ENCODE measurements at places on chromosomes 11 and 22. TPM values are rescaled to one million over a fixed set of nuclear protein-coding genes. Genes with fewer than 3 reads are reported as not detected.

DNA sequence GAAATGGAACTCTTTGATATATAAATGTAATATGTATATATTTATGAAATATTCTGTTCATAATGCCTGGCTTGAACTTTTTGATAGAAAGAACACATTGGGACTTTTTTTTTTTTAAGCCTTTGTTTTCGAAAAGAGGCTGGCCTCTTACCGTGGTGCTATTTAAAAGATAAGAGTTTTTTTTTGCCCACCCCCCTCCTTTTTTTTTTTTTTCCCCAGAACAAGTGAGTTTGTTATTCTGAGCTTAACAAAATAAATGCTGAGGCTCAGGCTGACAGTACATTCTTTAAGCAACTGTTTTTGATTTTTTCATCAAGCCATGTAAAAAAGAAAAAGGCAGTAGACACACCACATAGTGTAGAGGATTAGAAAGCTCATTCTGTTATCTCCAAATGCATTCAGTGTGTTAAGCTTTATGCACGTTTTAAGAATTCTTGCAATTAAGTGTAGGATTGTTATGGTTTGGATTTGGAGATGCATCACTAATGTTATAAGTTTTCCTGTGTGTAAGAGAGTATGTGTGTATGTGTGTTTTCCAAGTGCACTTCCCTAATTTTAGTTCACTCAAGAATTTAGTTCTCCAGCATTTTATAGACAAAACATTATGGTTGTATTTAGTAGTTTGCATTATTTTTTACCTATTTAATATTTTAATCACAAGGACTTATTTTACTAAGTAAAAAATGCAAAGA is 12.0 kb downstream of the PDHX start:
- no peak overlapping the region for H3K27ac ChIP-seq
- no peaks in the 10 kb centered on the region for H3K27me3 ChIP-seq
- H3K36me3 ChIP-seq: no peaks in the 10 kb centered on the region
- H3K4me1 ChIP-seq: peaks cover 6% of the 10 kb centered on the region

- no peak for DNase-seq
- H3K4me1 ChIP-seq: no peaks in the 10 kb centered on the region
- no peak overlapping the region for H3K4me3 ChIP-seq
Observed at GRCh38 chr22:17897858-17898257, 123.6 kb upstream of the BID start.

- DNase-seq: no peak
- no peaks in the 10 kb centered on the region for H3K36me3 ChIP-seq
- no peaks in the 10 kb centered on the region for H3K27me3 ChIP-seq
- H3K27ac ChIP-seq: no peak overlapping the region
- no peak overlapping the region for H3K4me3 ChIP-seq
Observed at GRCh38 chr11:38927993-38928392, 2330.0 kb upstream of the RAG2 start.

DNA sequence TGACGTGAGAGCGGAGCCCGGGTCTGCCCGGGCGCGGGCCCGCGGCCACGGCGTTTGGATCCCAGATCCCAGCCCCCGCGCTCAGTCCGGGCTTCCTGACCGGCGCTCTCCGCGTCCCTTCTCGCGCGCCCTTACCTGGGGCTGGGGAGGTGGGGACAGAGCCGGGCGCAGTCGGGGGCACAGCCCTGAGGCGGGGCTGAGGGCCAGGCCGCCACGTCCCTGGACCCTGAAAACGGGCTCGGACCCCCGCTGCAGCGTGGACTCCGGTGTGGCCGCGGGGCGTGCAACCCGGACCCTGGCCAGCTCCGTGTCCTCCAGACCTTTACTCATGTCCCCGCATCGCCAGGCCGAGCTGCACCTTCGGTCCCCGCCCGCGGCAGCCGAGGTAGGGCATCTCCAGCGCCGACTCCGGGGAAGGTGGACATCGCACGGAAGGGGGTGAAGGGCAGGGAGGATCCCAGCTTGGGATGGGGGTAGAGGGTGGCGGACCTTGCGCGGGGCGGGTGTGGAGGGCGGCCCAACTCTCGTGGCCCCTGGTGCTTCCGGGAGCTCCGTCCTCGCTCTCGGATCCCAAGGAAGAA is 9.9 kb upstream of the AIFM3 start:
- DNase-seq: no peak
- peak overlapping the region; percentile 60 for H3K4me3 ChIP-seq
- no peaks in the 10 kb centered on the region for H3K4me1 ChIP-seq
- peaks cover 2% of the 10 kb centered on the region for H3K36me3 ChIP-seq
- H3K27me3 ChIP-seq: no peaks in the 10 kb centered on the region
- no peak overlapping the region for H3K27ac ChIP-seq

- H3K27me3 ChIP-seq: no peaks in the 10 kb centered on the region
- no peaks in the 10 kb centered on the region for H3K36me3 ChIP-seq
- H3K27ac ChIP-seq: no peak overlapping the region
- H3K4me1 ChIP-seq: no peaks in the 10 kb centered on the region
Observed at GRCh38 chr22:35489239-35489638, 51.4 kb upstream of the RASD2 start.

DNA sequence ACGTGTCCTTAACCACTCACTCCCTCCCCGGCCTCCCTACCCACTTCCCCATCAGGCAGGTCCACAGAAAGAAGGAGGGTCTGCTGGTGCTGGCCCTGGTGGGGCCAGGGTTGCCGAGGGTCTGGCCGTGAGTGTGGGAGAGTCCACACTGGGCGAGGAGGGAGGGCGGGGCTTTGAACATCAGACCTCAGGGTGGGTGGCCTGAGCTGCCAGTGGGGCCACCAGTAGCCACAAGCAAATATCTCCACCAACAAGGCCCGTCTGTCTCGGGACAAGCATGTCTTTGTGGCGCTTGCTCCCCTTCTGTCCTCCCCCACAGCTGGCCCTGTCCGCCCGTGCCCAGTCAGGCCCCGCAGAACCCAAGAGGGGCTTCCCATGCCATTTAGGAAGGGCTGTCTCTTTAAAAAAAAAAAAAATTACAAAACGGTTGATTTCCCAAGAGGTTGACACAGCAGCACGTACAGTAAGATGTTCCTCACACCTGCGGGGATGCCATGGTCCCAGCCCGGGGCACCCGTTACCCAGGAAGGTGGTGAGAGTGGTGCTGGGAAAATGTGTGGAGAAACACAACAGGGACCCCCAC is 17.7 kb upstream of the TALDO1 start:
- no peak for DNase-seq
- H3K27me3 ChIP-seq: peaks cover 6% of the 10 kb centered on the region
- peaks cover 16% of the 10 kb centered on the region for H3K4me1 ChIP-seq
- no peaks in the 10 kb centered on the region for H3K36me3 ChIP-seq
- no peak overlapping the region for H3K4me3 ChIP-seq
- no peak overlapping the region for H3K27ac ChIP-seq

GRCh38 chr11:20367313-20367948 is 3.9 kb downstream of the HTATIP2 start:
- H3K4me3 ChIP-seq: no peak overlapping the region
- H3K27me3 ChIP-seq: no peaks in the 10 kb centered on the region
- DNase-seq: peak; percentile 92
- no peaks in the 10 kb centered on the region for H3K36me3 ChIP-seq
- peak overlapping the region; percentile 75 for H3K27ac ChIP-seq

GRCh38 chr11:34433899-34434298 is 4.8 kb upstream of the CAT start:
- DNase-seq: no peak
- no peaks in the 10 kb centered on the region for H3K4me1 ChIP-seq
- no peaks in the 10 kb centered on the region for H3K27me3 ChIP-seq
- H3K27ac ChIP-seq: no peak overlapping the region

- H3K27ac ChIP-seq: no peak overlapping the region
- DNase-seq: peak; percentile 9
- no peaks in the 10 kb centered on the region for H3K27me3 ChIP-seq
- H3K4me3 ChIP-seq: no peak overlapping the region
- H3K36me3 ChIP-seq: no peaks in the 10 kb centered on the region
Observed at GRCh38 chr11:37558619-37559210, 960.7 kb upstream of the RAG2 start.

GRCh38 chr11:16125796-16126195 is 230.6 kb downstream of the SOX6 start:
- no peaks in the 10 kb centered on the region for H3K4me1 ChIP-seq
- DNase-seq: no peak
- no peaks in the 10 kb centered on the region for H3K36me3 ChIP-seq
- H3K27ac ChIP-seq: no peak overlapping the region
- H3K4me3 ChIP-seq: no peak overlapping the region
- no peaks in the 10 kb centered on the region for H3K27me3 ChIP-seq

DNA sequence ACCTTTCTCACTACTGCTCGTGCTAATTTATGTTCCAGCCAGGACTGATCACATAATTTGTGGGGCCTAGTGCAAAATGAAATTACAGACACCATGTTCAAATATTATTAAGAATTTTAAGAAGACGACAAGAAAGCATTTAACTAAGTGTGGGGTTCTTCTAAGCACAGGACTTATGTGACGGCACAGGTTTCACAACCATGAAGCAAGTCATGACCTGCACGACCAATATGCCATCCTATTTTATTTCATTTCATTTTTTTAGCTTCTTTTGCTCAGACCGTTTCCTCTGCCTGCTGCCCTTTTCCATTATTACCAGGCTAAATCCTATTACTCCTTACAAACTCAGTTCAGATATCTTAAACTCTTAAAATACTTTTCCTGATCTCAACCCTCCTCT is 462.5 kb downstream of the AASDHPPT start:
- no peaks in the 10 kb centered on the region for H3K27me3 ChIP-seq
- no peak overlapping the region for H3K4me3 ChIP-seq
- no peaks in the 10 kb centered on the region for H3K36me3 ChIP-seq
- no peak overlapping the region for H3K27ac ChIP-seq
- DNase-seq: no peak

DNA sequence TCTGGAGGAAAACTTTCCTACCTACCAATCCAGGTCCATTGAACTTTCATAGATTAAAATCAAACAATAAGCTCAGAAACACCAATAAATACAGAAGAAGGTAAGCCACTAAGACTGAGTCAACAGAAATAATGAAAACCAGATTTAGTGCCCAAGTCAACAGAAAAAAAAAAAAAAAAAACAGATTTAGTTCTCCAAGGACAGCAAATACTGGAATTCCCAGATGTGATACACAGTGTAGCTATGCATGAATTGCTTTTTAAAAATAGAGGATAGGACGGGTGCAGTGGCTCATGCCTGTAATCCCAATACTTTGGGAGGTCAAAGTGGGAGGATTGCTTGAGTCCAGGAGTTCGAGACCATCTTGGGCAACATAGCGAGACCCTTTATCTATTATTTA is 15.7 kb downstream of the DMC1 start:
- no peak overlapping the region for H3K4me3 ChIP-seq
- H3K27ac ChIP-seq: no peak overlapping the region
- no peaks in the 10 kb centered on the region for H3K4me1 ChIP-seq
- DNase-seq: peak; percentile 6
- no peaks in the 10 kb centered on the region for H3K36me3 ChIP-seq

- no peak for DNase-seq
- peaks cover 25% of the 10 kb centered on the region for H3K36me3 ChIP-seq
- no peaks in the 10 kb centered on the region for H3K4me1 ChIP-seq
- H3K4me3 ChIP-seq: no peak overlapping the region
- H3K27me3 ChIP-seq: no peaks in the 10 kb centered on the region
Observed at GRCh38 chr22:19965771-19966709, 24.4 kb upstream of the TXNRD2 start.

DNA sequence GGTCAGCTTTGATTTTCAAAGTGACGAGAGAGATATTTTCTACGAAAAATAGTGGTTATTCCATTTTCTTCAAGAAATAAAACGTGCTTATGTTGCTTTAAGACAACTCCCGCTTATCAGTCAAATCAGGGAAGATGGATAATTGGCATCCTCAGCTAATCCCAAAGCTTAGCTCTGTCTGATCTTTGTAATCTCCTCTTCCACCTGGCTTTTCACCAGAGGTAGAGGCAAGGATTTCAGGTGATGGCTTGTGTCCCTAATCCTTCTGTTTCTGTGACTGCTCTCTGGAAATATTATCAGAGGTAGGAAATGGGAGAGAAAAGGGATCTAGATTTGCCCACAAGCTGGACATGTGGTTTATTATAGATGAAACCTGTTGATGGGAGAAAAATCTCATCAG is 78.9 kb downstream of the DBX1 start:
- H3K36me3 ChIP-seq: peaks cover 16% of the 10 kb centered on the region
- no peak overlapping the region for H3K27ac ChIP-seq
- H3K27me3 ChIP-seq: no peaks in the 10 kb centered on the region
- H3K4me1 ChIP-seq: no peaks in the 10 kb centered on the region

GRCh38 chr22:50236731-50237409 is 8.0 kb downstream of the TUBGCP6 start:
- no peak overlapping the region for H3K4me3 ChIP-seq
- H3K27me3 ChIP-seq: no peaks in the 10 kb centered on the region
- DNase-seq: no peak
- no peak overlapping the region for H3K27ac ChIP-seq

DNA sequence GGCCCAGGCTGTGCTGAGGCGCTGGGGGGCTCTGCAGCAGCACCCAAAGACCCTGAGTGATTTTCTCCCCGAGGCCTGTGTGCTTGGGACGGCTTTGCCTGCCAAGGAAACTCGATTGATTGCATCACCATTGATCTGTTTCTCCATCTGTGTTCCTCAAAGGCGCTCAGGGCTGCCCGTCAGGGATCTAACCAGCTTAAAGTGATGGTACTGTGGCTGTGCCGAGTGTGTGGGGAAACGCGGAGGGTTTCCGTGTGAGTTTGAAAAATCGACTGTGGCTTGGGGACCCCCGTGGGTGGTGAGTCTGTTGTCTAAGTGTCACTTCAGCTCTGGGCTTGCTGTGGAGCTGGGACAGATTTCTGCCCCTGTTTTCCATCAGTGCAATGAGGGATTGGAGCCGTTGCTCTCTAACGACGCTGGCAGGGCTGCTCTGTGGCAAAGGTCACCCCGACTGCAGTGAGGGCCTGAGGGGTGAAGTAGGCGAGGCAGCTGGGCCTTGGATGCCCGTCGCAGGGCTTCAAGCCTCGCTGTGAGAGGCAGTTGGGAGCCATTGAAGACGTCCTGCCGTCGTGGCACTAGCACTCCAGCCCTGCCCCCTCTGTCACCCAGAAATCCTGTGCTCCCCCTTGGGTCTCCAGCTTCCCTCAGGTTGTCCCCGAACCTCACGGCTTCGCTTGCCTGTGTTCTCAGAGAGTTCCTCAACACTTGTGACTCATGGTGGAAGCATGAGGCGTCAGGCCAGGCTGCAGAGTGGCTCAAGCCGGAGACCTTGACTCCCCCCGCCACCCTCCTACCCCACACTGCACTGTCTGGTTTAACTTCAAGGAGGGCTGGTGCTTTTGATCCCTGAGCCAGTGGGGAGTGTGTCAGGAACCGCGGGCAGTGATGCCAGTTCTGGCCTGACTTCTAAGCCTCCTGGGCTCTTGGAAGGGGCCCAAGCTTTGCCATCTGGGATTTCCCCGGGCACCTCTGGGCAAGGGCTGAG is 21.8 kb downstream of the CACNA1I start:
- DNase-seq: peak; percentile 84
- H3K36me3 ChIP-seq: no peaks in the 10 kb centered on the region
- peaks cover 11% of the 10 kb centered on the region for H3K4me1 ChIP-seq
- no peak overlapping the region for H3K27ac ChIP-seq
- H3K4me3 ChIP-seq: no peak overlapping the region

GRCh38 chr11:68379206-68379605 is 66.8 kb downstream of the LRP5 start:
- H3K36me3 ChIP-seq: no peaks in the 10 kb centered on the region
- no peak for DNase-seq

- DNase-seq: no peak
- H3K27ac ChIP-seq: no peak overlapping the region
- no peaks in the 10 kb centered on the region for H3K4me1 ChIP-seq
- no peaks in the 10 kb centered on the region for H3K36me3 ChIP-seq
Observed at GRCh38 chr11:62017878-62018655, 50.6 kb upstream of the FTH1 start.

The OR2AG1 gene
- polyA plus RNA-seq: not detected

The KCTD14 gene
- 2.5 TPM for polyA plus RNA-seq

The OR52I1 gene
- not detected for polyA plus RNA-seq

The TRIM48 gene
- polyA plus RNA-seq: not detected

The PARVG gene
- not detected for polyA plus RNA-seq

The APOA4 gene
- polyA plus RNA-seq: not detected

The PAX6 gene
- 0.44 TPM for polyA plus RNA-seq
